ENCODE measurements at places on chromosomes 3 and 15.

- no peak for DNase-seq
Measured at GRCh38 chr3:37308247-37308646, 133.9 kb upstream of the LRRFIP2 start.

- DNase-seq = no peak
Measured at GRCh38 chr15:81038975-81039607, 38.4 kb downstream of the TLNRD1 start.

DNA sequence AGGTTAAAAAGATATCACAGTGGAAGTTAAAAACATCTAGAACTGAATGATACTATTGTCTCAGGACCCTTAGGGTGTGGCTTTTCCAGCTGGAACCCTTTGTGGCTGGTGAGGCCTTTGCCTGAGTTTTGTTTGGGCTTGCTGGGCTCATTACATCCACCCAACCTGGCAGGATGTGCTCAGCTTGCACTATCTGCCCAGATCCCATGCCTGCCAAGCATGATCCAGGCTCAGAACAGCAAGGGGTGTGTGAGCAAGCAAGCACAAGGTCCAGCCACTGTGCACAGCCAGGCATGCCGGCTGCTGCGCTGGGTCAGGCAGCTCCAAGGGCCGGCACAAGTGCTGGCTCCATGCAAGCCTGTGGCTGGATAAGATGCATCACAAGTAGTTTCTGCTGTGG is 512.7 kb upstream of the CDIN1 start:
- peak; percentile 2 for DNase-seq

DNA sequence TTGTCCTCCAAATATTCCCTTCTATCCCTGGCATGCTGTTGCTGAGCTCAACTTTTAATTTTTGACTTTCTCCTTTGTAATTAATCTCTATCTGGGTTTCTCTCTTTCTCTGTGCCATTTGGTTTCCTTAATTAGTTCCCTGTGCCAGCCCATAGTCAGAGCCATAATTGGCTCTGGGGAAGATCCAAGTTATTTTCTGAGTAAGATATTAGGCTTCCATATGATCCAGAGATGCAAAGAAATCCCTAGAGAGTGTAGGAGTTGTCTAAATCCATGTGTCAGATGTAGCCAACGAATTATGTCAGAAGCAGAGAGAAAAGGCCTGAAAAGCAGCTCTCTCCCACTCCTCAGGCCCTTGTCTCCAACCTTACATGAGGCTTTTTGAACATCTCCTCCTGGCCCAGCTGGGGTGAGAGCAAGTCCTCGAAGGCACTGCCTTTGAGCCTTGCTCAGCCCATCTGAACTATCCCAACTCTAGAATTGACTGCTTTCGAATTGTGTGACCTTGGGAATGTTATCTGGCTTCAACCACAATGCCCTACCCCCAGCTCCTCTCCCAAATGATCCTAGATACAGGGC is 46.4 kb downstream of the MOBP start:
- no peak for DNase-seq

DNA sequence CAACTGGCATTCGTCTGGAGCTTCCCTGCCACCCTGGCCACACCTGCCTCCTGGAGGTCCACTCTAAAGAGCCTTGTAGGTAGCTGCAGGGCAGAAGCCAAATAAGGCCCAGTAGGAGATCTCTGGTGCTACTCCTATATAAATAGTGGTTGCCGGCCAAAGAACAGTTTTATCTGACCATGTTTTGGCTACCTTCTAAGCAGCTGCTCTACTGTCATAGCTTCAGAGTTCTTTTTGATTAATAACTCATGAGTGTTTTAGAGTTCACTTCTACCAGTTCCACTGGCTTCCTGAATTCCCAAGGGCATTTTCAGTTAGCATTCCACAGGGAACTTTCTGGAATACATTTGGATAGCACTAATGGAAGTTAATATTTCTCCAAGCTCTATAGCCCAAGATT is 154.6 kb downstream of the B3GALNT1 start:
- DNase-seq = no peak

DNA sequence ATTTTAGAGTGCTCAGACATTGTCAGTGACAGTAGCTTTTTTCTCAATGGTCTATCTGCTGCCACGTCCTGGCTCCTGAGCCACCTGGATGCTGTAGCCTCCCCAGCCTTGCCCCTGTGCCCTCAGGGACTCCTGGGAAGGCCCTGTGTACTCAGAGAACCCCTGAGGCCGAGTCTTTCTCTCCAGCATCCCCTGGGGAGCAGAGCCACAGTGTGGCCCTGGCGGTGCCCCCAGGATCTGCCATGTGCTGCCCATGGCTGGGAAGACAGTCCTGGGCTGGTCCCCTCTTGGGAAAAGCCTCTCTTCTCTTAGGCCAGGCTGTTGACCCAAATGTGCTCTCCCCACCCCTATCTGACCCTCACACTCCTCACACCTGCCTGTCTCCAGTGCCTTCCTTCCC is 5.0 kb downstream of the MYD88 start:
- DNase-seq = no peak

GRCh38 chr3:127070776-127071175 is 87.9 kb downstream of the PLXNA1 start:
- no peak for DNase-seq

DNA sequence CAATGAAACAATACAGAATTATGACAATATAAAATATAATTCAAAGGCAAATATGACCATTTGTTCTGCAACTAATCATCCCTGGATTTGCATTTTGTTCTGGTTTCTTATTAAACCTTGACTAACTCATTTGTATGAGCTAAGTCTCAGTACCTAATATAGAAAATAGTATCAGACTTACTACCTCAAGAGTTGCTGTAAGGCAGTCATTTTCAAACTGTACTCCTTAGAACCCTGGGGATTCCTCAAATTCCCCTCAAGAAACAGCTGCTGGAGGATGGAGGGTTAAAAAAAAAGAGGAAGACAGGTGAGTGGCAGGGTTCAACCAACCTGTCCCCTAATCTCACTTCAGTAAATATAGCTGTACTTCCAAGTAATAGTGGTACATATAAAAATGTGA is 11.1 kb downstream of the ZBTB11 start:
- no peak for DNase-seq

DNA sequence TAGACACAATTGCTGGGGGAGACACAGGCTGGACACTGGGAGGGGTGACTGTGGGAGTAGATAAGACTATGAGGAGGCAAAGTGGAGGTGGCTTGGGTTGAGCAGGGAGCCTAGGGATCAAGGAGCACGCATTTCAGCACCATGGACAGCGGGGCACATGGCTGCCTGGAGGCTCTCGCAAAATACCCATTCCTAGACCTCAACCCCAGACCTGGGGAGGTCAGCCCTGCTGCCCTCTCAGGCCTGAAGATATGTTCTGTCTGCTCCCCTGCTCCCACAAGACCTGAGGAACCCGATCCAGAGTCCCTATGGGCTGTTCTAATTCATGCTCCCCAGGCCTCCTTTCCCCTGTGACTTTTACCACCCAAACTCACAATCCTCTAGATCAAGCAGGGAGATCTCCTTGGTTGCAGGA is 16.0 kb upstream of the CPEB1 start:
- peak; percentile 56 for DNase-seq

DNA sequence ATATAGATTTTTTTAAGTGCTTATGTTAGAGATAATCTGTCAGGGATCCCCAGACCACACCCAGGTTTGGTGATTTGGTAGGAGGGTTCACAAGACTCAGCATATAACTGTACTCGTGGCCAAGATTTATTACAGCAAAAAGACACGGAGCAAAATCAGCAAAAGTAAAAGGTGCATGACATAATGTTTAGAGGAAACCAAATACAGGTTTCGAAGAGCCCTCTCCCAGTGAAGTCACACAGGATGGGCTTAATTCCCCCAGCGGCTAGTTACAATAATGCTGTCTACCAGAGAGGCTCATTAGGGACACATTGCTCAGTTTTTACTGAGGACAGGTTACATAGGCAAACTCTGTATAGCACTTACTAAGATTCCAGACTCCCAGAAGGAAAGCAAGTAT is 36.5 kb downstream of the MYO5A start:
- no peak for DNase-seq

- DNase-seq = no peak
Measured at GRCh38 chr3:109640146-109640652, 302.9 kb upstream of the DPPA4 start.

- DNase-seq = peak; percentile 37
Measured at GRCh38 chr3:157493627-157494550, 9.3 kb downstream of the VEPH1 start.

DNA sequence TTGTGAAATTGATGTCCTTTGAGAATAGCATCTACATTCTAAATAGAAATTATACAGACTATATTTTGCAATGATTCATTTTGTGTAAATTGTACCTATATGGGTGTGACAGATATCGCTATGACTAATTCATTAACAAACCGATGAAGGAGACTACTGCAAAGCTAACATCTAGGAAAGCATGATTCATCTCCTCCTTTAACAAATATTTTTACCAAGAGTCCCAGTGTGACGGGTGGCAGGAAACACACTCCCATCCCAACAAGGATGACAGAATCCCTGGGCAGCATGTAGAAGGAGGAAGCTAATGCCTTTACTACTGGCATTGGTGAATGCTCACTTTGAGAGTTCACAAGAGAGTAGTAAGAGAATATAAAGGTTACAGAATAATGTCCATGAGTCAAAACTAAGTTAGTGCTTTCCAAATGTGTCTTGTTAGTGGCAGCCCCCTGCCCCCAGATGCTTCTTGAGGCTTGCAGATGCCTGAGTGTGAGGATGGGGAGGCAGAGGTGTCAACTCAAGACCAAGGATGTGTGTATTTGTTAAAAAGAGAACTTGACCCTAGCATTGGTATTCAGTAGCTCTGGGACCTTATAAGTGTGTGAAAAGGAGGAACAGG is 180.6 kb downstream of the FMN1 start:
- DNase-seq = peak; percentile 85

- DNase-seq = no peak
Measured at GRCh38 chr3:48026951-48027908, 11.0 kb upstream of the MAP4 start.

DNA sequence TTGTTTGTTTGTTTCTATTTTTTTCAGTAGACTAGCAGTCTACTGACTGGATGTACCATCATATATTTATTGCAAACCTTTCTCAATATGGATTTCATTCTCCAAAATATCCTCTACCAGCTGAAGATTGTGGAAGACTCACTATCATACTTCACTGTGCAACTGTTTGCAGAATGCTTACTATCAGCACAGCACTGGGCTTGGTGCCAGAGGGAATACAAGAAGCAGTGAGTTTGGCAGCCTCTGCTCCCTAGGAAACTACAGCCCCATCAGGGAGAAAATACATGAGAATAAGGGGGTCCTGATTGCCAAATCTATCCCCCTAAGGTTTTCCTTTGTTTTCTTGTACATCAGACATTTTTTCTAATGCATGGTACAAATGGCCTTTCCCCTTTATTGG is 27.5 kb downstream of the AQP9 start:
- no peak for DNase-seq

DNA sequence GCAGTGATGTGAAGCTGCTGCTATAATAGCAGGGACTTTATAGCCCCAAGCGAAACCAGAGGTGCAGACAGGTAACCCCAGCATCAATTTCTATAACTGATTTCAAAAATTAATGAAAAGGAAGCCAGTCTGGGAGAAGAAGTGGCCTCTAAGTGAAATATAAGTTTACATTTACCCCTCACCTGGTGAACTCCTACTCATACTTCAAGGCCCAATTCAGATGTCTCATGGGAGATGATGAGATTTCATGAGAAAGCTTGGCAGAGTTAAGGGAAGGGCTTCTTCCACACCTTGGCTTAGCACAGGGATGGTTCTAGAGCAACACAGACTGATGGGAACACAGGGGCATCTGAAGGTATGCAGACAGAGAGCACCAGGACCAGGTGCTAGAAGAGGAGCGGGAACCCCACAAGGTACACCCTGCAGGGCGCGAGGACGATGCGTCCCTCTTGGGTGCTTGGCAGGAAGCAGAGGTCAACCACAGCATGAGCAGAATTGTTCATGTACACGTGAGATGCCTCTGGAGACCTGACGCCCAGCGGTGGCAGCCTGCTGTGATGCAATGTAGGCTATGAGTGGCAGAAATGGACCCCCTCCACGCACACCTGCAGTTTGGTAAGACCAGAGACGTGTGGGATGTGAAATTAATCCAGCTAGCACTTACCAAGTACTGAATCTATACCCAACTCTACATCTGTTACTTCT is 102.9 kb downstream of the SRGAP3 start:
- DNase-seq = no peak

- no peak for DNase-seq
Measured at GRCh38 chr15:39407116-39407515, 173.8 kb upstream of the THBS1 start.

- no peak for DNase-seq
Measured at GRCh38 chr3:88235102-88235501, 85.3 kb downstream of the C3orf38 start.

- peak; percentile 84 for DNase-seq
Measured at GRCh38 chr15:74200412-74200815, 2.2 kb downstream of the STRA6 start.

DNA sequence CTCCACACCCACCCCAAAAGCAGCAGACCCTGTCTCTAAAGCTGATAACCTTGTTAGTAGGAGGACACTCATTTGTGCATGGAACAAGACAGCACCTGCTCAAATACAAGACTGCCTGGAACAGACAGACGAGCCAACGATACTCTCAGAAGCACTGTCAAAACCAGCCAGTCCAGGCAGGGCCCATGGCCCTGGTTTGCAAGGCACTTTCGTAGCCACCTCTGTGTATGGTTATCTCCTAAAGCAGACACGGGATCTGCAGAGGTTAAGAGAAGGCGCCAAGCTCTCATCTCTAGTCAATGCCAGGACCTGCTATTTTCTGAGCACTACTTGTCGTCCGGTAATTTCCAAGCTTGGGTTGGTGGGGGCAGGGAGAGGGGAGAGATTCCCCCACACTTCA is 10.5 kb downstream of the NTRK3 start:
- DNase-seq = no peak

DNA sequence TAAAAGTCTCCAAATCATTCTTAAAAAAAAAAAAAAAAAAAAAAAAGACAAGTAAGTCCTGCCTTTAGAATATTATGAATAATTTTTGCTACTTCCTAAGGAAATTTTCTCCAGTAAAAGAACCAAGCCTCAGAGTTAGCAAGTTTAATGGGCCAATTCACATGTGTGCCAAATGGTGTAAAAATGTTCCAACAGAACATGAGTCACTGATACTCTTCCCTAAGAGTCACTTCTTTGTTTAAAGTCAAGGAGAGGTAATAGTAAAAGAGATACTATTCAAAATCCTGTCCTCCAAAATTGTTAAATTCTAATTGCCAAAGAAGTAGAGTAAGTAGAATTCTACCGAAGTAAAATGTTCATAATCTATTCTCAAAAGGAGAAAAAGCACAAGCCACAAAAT is 17.7 kb upstream of the CPA3 start:
- DNase-seq = no peak

DNA sequence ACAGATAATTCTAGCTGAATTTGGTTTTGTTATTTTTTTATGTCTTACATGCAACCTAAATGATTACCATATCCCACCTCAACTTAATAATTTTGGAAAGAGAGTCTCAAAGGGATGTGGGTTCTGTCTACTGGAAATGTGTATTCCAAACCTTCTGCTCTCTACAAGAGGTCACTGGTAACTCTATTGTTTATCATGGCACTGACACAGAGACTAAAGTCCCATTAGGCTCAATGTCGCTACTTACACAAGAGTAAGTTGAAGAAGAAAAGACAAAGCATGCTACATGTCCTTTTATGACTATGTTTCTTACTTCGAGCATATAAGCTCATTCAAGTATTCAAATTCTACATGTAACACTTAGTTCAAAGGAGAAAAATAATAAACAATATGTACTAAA is 460.3 kb upstream of the EPHA6 start:
- no peak for DNase-seq
